ENCODE measurements at places on chromosomes 1 and 21. TPM values are rescaled to one million over a fixed set of nuclear protein-coding genes. Genes with fewer than 3 reads are reported as not detected.

Gene PLXNA2
- total RNA-seq: 2.0 TPM

Gene PDZK1IP1
- total RNA-seq: 9.4 TPM

Gene NECTIN4
- 2.3 TPM for total RNA-seq

Gene OR10T2
- not detected for total RNA-seq

Gene TEX38
- total RNA-seq: not detected

Gene CRYAA
- total RNA-seq: not detected

Gene OR10Z1
- total RNA-seq: not detected

Gene LRRIQ3
- total RNA-seq: 0.78 TPM

Gene NSUN4
- total RNA-seq: 12.4 TPM

Gene GPR25
- not detected for total RNA-seq

Gene RIIAD1
- not detected for total RNA-seq
